ENCODE measurements at places on chromosomes 2 and 18.
A peak's percentile ranks its signal among the peaks of the same experiment; 100 is the strongest.

DNA sequence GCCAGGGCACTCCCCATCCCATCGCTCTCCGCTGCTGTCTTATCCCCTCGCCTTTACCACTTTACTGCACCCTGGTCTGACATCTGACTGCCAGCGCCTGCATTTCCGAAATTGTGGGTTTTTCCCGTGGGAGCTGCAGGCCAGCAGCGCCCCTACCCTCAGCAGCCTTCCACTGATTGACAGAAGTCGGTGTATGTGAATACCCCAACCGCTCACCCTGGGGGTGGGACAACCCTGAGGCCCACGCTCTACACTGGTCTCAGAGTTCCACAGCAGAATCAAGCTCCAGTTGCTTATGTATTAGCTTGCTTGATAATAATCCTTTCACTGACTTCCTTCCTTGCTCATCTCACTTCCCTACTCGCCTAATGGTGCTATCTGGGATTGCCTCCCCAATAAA is 62.0 kb downstream of the POLE4 start:
- no peak for DNase-seq

GRCh38 chr18:22179174-22179573 is 9.8 kb downstream of the GATA6 start:
- DNase-seq = no peak

- DNase-seq = no peak
Measured at GRCh38 chr18:25230658-25231326, 121.2 kb downstream of the ZNF521 start.

- no peak for DNase-seq
Measured at GRCh38 chr2:82652117-82652516, 1807.0 kb downstream of the SUCLG1 start.

GRCh38 chr2:105570326-105570725 is 171.5 kb upstream of the FHL2 start:
- no peak for DNase-seq

GRCh38 chr2:197121756-197122385 is 188.7 kb downstream of the ANKRD44 start:
- no peak for DNase-seq

GRCh38 chr2:200862532-200863000 is 1.9 kb downstream of the CLK1 start:
- DNase-seq = peak; percentile 35

DNA sequence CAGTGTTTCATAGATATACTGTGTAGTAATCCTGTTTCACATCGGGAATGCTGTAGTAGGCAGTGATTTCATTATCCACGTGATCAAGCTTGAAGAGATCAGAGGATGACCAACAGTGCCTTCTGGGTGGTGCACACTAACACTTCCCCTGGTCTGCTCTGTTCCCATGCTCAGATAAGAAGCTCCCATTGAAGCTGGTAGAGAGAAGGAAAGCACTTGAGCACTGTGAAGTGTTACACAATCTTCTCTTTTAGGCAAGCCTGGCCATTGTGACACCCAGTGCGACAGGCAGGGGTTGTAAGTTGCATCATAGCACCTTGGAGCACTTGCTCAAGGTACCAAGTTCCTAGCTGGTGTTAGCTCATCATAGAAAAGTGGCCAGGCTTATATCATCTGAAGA is 30.6 kb upstream of the GPD2 start:
- no peak for DNase-seq

DNA sequence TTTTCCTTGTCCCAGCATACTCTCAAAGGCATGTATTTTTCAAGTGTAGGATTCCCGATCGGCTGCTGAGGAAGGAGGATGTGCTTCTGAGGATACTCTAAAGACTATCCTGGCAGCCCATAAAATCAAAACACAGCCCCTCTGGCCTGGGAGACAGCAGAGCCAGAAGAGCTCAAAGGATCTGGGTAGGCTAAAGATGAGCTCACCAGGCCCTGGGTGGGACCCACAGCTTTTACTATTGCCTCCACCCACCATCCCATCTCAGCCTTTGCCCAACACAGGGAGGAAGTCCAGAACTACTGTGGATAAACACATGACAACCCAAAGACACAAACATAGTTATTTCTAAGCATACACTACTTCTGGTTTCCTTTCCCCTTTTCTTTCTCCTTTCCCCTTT is 79.1 kb upstream of the ZFP36L2 start:
- DNase-seq = no peak

GRCh38 chr2:142892715-142893114 is 15.3 kb downstream of the KYNU start:
- DNase-seq = no peak

DNA sequence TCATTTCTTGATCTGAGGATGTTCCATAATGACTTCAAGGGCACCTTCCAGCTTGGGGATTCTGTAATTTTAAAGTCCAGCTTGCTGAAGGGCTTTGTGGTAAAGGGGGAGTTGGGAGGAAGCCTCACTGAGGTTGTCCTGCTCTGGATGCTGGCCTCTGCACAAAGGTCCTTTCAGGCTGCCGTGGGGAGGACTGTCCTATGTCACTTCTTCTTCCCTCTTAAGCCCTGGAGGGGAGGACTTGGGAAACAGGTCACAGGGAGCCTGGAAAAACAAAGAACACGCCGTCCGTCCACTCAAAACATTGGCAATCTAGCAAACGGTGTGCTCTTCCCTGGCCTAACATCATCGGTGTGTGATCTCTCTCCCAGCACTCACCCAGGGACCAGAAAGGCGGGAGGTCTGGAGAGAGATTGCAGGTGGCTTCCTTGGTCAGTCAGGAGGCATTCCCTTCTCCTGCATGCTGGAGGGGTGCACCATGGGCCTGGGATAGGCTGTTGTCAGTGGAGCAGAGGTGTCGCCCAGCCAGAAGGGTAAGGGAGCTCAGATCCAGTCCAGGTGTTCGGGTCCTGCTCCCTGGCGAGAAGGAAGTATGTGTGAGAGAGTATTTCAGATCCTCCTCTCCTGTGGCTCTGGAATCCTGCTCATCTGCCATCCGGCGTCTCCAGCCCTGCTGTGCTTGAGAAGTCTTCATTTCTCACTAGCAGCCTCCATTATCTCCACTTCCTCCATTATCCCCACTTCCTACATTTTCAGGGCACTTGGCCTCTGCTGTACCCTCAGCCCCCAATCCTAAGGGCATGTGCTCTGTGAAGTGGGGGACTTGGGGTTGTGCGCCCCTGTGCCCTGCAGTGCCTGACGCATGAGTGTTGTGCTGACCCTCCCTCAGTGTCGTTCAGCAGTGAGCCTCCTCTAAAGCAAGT is 20.1 kb downstream of the ASAP2 start:
- DNase-seq = no peak

GRCh38 chr2:224024270-224024669 is 14.8 kb downstream of the SERPINE2 start:
- no peak for DNase-seq

DNA sequence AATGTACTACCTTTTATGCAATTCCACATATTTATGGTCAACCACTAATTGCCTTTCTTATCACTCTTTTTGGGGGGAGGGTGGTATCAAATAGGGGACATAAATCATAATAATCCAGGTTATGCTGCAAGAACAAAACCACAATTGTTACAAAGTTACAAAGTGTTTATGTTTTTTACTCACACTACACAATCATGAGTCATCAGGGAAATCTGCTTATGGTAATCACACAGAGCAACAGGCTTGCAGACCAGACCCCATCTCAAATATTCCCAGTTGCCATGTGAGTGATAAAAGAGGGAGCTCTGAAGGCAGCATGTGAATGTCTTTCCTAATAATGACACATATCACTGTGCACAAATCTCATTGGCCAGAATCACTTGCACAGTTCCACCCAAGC is 304.7 kb upstream of the TMEFF2 start:
- no peak for DNase-seq

- no peak for DNase-seq
Measured at GRCh38 chr18:35430721-35431373, 53.7 kb upstream of the ZNF396 start.

- no peak for DNase-seq
Measured at GRCh38 chr2:9693646-9694045, 62.8 kb upstream of the YWHAQ start.

GRCh38 chr2:240834377-240834975 is 14.5 kb upstream of the KIF1A start:
- no peak for DNase-seq

- DNase-seq = no peak
Measured at GRCh38 chr2:206225435-206226232, 48.8 kb upstream of the ZDBF2 start.

- DNase-seq = no peak
Measured at GRCh38 chr2:176466918-176467452, 197.7 kb downstream of the MTX2 start.

DNA sequence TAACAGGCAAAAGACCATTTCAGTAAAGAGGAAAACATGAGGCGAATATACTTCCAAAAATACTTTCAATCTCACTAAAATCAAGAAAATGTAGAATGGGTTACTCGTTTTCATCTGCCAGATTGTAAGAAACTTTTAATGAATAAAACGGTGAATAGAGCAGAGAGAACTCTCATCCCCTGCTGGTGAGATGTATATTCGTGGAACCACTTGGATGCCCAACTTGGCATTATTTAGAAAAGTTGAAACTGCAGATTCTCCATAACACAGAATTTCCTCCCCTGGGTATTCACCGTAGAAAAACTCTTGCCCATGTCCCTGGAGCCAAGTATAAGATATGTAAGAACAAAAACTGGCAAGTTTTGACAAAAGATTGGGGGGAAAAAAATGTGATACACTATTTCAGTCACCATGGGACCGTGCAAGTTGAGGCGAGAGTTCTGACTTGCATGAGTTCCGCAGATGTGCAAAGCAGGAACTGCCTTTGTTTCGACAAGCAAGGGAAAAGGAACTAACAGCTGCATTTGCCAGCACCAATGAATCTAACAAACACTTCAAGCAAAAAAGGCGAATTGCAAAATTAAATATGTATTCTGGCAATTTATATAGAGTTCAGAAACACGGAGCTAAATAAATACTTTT is 14.8 kb downstream of the TIMM21 start:
- DNase-seq = no peak

- DNase-seq = no peak
Measured at GRCh38 chr2:65392609-65393008, 39.8 kb downstream of the SPRED2 start.

GRCh38 chr2:10195278-10196109 is 73.0 kb downstream of the RRM2 start:
- no peak for DNase-seq

- no peak for DNase-seq
Measured at GRCh38 chr2:157053876-157054275, 203.6 kb upstream of the GALNT5 start.

DNA sequence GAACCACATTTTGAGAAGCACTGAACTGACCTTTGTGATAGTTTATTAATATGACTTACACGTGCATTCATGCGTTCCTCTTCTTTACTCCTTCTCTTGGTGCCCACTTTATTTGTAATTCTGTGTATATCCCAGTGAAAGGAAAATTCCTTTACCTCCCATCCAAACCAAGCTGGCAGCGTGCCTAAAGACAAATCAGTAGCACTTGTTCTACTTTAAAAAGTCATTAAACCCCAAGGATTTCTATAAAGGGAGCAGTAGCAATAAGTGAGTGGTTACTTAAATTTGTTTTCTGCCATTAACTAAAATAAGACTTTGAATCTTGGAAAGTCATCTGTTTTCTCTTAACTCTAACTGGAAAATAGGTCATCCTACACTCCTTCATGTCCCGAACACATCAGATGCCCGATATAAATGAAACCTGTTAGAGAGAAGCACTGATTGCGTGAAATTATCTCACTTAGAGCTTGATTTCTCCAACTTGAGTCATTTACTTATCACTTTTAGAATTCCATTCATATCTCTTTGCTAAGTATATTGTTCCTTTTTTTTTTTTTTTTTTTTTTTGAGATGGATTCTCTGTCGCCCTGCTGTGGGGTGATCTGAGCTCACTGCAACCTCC is 10.7 kb downstream of the PIK3C3 start:
- DNase-seq = no peak

- DNase-seq = no peak
Measured at GRCh38 chr2:181106789-181107627, 126.6 kb downstream of the UBE2E3 start.

DNA sequence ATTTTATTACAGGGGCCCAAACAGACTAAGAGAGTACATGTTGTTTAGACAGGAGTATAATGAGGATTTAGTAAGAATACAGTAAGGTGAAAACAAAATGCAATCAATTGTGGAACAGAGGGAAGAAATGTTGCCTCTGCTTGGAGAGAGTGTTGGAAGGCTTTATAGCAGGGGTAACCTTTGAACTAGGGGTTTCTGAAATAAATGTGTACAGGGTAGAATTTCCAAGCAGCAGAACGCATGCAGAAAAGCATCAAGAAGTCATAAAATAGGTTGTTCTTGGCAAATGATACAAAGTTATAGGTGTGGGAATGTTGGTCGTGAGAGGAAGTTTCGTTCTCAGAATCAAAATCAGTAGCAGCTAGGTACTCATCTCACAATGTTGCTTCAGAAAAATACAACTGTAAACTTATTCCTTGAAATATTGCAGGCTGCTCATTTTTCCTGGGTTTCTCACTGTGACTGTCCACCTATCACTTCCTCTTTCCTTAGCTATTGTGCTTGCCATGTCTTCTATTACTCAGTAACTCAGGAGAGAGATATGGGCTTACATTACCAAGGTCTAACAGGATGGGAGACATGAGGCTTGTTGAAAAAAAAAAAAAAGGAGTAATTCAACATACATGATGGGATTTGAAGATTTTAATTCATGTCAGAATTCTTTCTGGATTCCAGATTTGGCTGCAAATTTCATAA is 17.1 kb upstream of the HNMT start:
- DNase-seq = no peak

DNA sequence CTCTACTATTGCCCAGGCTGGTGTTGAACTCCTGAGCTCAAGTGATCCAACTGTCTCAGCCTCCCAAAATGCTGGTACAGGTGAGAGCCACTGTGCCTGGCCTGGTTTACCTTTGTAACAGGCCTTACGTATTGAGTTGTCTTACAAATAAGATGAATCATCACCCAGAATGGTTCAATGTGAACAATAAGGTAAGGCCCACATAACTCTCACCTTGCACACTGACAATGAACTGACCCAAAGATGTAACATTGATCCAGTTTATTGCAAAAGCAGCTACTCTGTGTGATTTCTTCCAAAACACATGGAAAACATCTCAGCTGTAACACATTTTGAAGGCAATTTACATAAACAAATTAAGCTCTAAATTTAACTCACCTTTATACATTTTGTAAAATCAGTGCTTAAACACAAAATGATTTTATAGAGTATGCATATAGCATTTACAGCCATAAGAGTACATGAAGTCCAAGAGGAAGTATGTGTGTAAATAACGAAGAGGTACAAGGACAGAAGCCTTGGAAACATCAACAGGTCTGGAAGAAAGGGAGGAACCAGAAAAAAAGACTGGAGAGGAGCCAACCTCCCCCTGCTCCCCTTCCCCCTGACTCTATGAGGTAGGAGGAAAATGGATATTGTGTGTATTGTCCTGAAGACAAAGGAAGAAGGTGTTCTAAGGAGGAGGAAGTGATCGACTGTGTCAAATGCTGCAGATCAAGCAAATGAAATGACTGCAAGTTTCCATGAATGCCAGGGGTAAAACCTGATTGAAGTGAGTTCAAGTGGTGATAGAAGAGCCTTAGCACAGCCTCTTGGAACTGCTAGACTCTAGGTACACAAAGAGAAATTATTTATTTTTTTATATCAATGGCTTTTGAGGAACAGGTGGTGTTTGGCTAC is 5.6 kb upstream of the WDFY1 start:
- no peak for DNase-seq

Data from activated T-helper 9 cell treated with anti-CD3 and anti-CD28 coated beads, Interleukin-2, amount 50 U/mL, for 16 hours (primary cell).